Femur (tissue), 1 donor: ENCODE measurements at places on chromosomes 7 and 10.

GRCh38 chr7:83872501-83872900 is 223.6 kb upstream of the SEMA3E start:
- DNase-seq, result no peak

- DNase-seq, result no peak
Observed at GRCh38 chr7:100929808-100930174, 19.5 kb upstream of the MUC3A start.

DNA sequence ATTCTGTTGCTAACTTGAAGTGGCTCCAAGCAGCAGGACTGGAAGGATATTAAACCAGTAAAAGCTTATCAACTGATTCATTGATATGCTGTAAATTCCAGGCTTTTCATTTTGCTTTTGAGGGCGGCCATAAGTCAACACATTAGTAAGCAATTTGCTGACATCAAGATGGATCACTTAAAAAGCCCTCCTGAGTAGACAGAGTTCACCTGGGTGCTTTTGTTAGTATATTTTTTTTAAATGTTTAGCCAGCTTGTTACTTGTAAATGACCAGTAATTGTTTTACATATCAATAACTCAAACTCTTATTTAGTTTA is 26.5 kb downstream of the RNF32 start:
- no peak for DNase-seq

DNA sequence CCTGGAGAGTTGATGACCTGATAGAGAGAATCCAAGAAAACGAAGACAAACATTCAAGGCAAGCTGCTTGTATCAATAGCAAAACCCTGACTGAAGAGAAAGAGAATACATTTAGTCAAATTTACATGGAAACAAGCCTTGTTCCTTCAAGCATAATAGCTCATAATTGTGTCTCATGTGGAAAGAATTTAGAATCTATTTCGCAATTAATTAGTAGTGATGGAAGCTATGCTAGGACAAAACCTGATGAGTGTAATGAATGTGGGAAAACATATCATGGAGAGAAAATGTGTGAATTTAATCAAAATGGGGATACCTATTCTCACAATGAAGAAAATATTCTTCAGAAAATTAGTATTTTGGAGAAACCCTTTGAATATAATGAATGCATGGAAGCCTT is 18.0 kb downstream of the RBAK start:
- no peak for DNase-seq

DNA sequence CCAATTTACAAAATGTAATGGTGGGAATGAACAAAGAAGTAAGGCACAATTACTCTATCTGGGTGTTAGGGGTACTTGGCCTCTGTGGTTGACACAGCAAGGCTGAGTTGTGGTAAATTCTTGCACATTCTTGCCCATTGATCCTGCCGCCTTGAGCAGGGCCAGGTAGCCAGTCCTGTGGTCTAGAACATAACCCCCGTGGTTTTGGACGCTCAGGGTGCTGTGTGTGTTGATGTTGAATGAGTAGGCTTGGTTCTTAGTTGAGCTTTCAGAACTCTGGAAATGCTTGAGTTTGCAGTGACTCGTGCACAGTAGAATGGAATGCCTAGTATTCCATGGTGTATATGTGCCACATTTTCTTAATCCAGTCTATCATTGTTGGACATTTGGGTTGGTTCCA is 42.3 kb upstream of the CDHR3 start:
- no peak for DNase-seq

DNA sequence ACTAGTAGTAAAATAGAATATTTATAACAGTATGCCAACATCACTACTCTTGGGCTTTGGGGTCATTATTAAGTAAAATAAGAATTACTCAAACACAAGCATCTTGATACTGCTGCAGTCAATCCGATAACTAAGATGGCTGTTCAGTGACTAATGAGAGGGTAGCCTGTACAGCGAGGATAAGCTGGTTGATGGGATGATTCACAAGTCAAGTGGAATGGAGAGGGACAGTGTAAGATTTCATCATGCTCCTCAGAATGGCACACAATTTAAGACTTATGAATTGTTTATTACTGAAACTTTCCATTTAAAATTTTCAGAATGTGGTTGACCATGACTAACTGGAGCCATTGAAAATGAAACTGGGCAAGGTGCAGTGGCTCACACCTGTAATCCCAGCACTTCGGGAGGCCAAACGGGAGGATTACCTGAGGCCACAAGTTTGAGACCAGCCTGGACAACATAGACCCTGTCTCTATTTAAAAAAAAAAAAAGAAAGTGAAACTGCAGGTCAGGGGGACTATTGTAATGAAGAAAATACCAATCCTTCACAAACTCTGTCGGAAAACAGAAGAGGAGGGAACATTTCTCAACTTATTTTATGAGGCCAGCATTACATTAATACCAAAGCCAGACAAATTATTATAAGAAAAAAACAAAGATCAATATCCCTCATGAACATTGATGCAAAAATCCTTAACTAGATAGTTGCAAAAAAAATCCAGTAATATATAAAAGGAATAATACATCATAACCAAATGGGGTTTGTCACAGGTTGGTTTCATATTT is 11.2 kb downstream of the AVL9 start:
- DNase-seq, result no peak

DNA sequence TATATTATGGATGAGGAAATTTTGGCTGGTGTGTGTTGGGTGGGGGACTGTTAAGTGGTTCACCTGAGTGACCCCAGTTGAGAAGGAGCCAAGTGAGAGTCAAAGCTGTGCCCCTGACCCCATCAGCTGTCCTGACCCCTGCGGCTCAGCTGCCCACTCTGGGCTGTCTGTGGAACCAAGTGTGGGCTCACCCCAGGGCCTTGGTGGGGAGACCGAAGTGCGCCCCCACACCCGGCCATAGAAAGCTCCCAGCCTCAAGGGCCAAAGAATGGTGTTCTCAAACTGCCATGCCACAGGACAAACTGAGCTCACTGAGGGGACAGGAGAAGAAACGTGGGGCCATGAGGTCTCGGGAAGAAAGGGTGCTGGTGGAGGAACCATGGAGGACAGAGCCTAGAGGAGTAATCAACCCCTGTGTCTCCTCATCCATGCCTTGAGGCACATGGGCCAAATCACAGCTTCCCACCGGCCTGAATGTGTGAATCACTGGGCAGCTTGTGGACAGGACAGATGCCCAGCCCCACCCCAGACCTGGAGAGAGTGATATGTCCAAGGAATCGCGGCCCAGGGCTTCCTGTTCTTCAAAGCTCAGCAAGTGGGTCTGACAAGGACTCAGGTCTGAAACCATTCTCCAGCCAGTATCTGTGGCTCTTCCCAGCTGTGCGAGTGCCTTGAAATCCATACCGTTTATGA is 86.2 kb upstream of the CACUL1 start:
- DNase-seq, result no peak

GRCh38 chr10:44183667-44184632 is 200.9 kb downstream of the CXCL12 start:
- DNase-seq, result no peak

DNA sequence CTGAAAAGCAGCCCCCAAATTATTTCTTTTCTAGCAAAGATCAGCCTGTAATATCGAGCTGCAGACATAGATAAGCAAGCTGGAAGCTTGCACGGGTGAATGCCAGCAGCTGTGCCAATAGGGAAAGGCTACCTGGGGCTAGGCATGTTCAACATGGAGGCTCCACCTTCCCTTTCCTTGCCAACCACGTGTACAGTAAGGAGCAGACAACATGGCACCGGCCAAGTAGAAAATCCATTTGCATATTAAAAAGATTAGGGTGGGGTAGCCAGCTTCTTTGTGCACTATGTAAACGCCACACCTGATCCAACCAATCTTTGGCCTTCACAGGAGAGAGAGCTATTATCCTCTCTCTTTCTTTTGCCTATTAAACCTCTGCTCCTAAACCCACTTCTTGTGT is 56.7 kb upstream of the SEPHS1 start:
- no peak for DNase-seq

DNA sequence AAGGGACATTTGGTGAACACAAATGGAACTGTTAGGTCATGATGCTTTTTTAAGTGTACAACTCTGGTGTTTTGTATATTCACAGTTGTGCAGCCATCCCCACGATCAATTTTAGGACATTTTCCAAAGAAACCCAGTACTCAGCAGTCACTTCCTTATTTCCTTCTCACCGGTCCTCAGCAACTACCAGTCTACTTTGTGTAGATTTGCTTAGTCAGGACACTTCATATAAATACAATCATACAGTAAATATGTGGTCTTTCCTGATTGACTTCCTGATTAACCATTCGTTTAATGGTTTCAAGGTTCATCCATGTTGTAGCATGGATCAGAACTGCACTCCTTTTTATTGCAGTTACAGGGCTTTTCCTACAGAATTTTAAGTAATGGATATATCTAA is 14.4 kb downstream of the SGPL1 start:
- DNase-seq, result no peak

DNA sequence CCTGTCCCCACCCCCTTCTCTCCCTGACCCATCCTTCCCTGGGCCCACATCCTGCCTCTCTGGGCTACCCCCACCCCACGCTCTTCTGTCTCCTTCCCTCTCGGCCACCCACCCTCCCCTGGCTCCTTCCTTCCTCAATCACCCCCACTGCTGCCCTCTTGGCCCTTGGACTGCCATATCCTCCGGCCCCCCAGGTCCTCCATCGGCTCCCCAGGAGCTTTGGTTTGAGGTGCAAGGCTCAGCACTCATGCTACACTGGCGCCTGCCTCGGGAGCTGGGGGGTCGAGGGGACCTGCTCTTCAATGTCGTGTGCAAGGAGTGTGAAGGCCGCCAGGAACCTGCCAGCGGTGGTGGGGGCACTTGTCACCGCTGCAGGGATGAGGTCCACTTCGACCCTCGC is 10.9 kb downstream of the EPHB6 start:
- DNase-seq, result no peak

DNA sequence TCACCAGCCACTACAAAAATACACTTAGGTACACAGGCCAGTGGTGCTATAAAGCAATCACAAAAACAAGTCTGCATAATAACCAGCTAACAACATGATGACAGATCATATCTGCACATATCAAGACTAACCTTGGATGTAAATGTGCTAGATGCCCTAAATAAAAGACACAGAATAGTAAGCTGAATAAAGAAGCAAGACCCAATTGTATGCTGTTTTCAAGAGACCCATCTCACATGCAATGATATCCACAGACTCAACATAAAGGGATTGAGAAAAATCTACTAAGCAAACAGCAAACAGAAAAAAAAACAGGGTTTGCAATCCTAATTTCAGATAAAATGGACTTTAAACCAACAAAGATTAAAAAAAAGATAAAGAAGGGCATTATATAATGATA is 505.4 kb upstream of the FZD8 start:
- no peak for DNase-seq

DNA sequence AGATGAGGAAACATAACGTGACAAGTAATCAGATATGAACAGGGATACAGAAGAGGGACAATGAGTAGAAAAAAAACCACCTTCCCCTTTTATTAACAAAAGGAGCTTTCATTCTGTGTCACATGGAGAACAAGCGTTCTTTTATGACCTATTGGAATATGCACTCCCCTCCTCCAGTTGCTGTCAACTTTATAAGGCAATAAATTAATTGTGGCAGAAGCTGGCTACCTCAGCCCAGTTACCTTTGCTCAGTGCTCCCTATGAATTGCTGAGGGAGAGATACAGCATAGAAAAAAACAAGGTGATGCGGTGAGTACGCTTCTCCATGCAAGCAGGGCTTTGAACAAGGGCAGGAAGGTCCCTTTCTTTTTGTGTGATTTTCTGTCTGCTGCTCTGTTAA is at the start of gene MGAM2:
Gene MGAM2 (plus strand): TSS at position 220 of the 400 bp plus-strand sequence. CDS start 5,156 bp downstream, outside the sequence.
- DNase-seq, result no peak

DNA sequence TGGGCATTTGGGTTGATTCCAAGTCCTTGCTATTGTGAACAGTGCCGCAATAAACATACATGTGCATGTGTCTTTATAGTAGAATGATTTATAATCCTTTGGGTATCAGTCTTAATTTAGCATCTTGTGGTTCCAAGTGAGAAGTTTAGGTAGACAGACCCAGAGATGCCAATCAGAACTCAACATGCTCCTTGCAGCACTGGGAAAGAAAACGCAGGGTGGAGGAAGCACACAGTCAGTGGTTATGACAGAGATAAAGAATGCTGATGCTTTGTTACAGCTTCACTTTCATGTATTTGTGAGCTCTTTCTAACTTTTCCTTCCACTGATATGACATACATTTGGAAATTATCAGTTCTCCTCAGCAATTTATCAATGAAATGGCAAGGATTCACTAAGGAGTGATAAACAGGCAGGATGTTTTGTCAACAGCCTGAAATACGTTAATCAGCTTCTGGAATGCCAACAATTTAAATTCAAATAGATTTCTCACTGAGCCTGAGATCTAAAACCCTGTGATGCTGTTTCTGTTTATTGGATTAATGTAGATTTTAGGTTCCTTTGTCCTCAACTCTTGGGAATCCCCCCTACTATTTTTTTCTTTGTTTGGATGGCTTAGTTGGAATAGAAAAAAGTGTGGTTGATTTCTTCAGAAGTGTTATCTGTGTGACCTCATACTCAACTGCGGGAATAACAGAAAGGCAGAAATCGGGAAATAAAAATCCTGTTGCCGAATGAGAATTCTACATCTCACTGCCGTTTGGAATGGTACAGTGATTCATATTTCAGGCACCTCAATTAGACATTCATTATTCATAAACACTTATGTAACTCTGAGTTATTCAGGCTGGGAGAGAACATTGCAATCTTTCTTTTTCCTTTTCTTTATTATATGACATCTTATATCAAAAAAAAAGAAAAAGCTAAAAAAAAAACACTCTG is 675.0 kb downstream of the CNTNAP2 start:
- DNase-seq, result no peak

- DNase-seq, result no peak
Observed at GRCh38 chr7:132519936-132520335, 56.3 kb downstream of the PLXNA4 start.

DNA sequence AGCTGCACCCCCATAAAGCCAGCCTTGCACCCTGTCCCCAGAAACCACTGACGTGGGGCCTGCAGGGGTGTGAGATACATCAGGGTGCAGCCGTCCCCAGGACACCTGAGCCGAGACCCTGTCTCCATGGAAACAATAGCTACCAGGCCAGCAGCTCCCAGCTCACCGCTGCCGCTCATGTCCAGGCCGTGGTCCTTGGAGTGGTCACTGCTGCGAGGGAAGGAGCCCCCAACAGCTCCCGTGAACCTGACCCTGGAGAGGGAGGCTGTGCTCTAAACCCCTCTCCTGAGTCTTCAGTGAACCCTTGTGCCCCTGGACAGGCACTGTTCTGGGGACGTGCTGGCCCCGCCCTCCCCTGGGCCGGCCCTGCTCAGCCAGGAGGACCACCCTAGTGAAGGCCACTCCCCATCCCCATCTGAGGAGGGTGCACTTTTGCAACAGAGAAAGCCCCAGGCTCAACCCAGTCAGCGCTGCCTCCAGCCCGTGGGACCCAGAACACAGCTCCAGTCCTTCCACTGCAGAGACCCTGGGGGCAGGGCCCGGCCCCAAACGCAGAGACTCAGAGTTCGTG is 19.6 kb upstream of the INPP5A start:
- peak; percentile 48 for DNase-seq
